Left cardiac atrium (tissue), 4 donors: ENCODE measurements at places on chromosomes 1 and 21. TPM values are rescaled to one million over a fixed set of nuclear protein-coding genes. Genes with fewer than 3 reads are reported as not detected.
A peak's percentile ranks its signal among the peaks of the same experiment; 100 is the strongest.

GRCh38 chr1:202124142-202124541 is 1.4 kb downstream of the GPR37L1 start:
- no peak for DNase-seq

DNA sequence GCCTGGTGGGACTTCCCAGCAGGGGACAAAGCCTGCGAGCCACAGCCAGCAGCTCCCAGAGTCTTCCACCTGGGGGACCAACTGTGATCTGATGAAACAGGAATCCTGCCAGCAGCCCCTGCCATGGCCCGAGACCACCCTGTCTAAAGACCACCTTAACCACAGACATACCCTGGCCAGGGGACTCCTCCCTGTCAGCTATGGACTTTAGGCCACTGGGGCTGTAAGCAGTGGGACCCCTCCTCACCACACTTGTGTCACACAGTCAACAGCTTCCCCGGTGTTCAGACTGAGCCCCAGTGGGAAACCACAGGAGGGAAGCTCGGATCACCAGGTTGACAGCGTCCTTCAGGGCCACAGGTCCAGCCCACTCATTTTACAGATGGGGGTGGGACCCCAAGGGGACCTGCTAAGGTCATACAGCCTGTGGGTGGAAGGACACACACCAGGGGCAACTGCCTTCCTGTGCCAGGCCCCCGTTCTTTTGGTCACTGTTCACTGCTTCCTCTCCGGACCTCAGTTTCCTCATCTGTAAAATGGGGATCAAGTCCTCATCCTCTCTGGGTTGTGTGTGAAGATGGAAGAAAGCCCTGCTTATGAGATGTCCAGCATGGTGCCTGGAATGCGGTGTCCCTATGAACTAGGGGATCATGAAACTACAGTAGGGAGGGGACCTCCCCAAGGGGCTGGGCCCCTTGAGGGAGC is 11.4 kb downstream of the EPHA2 start:
- no peak for DNase-seq

DNA sequence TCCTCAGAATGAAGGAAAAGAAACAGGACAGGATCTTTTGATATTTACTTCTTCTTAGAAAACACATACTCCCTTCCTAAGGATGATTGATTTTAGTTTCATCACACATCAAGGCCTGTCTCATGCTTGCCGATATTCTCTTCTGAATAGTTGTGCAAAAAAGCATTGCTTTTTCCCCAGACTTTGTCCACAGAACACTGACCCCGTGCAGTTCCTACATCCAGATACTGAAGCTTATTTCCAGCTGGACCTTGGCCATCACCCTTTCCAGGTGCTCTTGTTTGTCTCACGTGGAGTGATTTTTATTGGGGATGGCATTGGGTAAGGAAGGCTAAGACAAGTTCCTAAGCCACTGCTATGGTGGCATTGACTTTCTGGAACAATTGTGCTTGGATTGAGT is 197.3 kb upstream of the HOOK1 start:
- DNase-seq = no peak

DNA sequence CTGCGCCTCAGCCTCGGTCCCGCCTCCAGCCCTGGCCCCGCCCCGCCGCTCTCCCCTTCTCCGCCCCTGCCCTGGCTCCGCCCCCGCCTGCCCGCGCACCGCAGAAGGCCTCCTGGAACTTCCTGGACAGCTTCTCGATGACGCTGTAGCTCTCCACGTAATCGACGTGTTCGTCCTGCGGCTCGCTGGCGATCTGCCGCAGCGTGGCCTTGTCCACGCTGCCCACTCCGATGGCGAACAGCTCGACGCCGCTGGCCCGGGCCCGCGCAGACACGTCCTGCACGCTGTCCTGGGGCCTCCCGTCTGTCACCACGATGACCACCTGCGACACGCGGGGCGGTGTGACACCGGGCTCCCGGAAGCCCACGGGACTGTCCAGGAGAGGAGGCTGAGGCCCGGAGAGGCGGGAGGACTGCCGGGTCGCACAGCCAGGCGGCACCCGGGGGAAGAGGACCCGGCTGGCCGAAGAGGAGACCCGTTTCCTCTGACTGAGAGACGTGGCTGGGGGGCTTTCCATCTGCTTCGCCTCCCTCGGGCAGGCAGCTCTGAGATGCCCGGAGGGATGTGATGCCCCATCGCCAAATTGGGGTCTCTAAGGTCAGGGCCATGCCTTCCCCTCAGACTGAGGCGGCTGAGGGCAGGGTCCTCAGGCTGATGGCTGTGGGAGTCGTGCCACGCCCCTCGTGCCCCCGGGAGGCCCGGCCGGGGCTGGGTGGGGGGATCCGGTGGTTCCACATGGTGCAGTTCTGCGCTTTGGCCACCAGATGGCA is 4.6 kb downstream of the MATN1 start:
- DNase-seq = peak; percentile 98

DNA sequence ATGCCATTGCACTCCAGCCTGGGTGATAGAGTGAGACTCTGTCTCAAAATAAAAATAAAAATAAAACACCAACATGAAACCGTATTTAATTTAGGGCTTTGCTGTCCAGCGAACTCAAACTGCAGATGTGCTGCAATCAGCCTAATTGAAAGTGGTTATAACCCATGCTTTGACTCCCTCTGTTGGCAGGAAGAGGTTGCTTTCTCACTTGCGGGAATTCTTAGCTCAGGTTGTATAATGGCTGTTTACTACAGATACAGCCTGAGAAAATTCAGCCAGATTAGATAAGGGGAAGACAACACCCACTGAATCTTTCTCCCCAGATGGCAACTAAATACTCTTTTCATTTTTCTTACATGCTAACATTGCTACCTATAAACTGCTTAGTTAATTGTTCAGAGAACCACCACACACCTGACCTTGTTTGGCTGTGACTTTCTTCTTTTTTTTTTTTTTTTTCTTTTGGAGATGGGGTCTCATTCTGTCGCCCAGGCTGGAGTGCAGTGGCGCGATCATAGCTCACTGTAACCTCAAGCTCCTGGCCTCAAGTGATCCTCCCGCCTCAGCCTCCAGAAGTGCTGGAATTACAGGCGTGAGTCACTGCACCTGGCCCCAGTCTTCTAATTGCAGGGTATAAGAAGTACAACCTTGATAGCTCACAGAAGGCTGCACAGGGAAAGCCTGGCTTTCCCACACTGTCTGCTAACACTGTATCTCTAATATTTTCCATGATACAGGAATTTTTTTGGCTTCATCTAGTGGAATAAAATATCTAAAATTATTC is 34.6 kb downstream of the DNTTIP2 start:
- DNase-seq = no peak

DNA sequence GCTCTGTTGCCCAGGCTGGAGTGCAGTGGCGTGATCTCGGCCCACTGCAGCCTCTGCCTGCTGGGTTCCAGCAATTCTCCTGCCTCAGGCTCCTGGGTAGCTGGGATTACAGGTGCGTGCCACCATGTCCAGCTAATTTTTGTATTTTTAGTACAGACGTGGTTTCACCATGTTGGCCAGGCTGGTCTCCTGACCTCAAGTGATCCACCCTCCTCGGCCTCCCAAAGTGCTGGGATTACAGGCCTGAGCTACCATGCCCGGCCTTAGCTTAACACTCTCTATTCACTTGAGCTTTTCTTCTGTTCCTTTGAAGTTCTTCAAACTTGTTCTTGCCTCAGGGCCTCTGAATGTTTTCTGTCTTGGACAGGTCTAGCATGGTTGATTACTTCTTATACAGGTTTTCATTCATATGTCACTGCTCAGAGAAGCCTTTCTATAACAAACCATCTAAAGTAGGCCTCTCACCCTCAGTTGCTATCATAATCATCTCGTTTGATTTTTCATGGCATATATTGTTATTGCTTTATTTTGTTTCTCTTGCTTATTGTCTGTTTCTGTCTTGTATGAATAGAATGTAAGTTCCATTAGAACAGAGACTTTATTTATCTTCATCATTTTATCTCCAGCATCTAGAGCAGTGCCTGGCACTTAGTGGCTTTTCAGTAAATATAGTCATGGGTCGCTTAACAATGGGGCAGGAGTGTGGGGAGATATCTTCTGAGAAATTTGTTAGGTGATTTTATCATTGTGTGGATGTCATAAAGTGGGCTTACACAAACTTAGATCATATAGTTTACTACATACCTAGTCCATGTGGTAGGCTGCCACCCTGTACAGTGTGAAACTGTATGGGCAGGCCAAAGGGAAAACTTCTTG is 12.1 kb downstream of the OSBPL9 start:
- DNase-seq = no peak

DNA sequence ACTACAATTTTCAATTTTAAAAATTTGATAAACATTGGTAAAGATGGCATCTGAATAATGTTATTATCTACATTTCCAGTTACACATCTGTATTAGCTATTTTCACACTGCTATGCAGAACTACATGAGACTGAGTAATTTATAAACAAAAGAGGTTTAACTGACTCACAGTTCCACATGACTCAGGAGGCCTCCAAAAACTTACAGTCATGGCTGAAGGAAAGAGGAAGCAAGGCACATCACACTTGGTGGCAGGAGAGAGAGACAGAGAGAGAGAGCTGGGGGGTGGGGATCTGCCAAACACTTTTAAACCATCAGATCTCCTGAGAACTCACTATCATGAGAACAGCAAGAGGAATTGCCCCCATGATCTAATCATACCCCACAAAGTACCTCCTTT is 850.0 kb downstream of the LTN1 start:
- DNase-seq = no peak

GRCh38 chr1:188826800-188827199 is 1650.9 kb downstream of the BRINP3 start:
- DNase-seq = no peak

DNA sequence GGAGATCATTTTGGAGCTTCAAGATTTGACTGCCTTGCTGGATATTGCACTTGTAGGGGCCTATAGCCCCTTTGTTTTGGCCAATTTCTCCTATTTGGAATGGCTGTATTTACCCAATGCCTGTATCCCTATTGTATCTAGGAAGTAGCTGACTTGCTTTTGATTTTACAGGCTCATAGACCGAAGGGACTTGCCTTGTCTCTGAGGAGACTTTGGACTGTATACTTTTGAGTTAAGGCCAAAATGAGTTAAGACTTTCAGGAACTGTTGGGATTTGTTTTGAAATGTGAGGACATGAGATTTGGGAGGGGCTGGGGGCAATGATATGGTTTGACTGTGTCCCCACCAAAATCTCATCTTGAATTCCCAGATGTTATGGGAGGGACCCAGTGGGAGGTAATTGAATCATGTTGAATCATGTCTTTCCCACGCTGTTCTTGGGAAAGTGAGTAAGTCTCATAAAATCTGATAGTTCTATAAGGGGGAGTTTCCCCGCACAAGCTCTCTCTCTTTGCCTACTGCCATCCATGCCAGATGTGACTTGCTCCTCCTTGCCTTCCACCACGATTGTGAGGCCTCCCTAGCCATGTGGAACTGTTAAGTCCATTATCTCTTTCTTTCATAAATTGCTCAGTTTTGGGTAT is 276.1 kb downstream of the LMX1A start:
- DNase-seq = no peak

Gene RGS1
- total RNA-seq = 1.8 TPM

Gene SH2D1B
- 0.13 TPM for total RNA-seq

Gene PLA2G2C
- not detected for total RNA-seq

Gene TAF13
- total RNA-seq = 56.7 TPM

Gene CR1
- 4.0 TPM for total RNA-seq

Gene GUCA2A
- not detected for total RNA-seq
